T-cell (primary cell): ENCODE measurements at places on chromosomes 13 and 19.

DNA sequence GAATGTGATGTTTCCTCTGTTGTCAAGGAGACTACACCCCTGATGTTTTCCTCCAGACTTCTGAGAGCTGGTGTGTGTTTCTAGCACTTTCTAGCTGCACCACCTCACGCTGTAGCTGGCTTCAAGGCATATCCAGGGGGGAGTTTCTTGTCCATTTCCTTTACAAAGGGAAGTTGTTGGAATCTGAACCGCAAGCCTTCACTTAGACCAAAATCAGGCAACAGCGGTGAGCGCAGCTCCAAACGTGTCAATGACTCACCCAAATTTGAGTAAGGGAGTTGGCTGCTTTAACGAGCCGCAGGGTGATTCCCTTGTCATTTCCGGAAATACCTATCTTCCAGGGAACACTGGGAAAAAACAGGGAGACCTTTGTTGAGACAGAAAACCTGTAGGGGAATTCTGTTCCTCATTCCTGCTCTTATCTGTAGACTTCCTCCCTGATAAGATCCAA, 2.5 kb downstream of the LDLR start:
- DNase-seq = peak; percentile 39

DNA sequence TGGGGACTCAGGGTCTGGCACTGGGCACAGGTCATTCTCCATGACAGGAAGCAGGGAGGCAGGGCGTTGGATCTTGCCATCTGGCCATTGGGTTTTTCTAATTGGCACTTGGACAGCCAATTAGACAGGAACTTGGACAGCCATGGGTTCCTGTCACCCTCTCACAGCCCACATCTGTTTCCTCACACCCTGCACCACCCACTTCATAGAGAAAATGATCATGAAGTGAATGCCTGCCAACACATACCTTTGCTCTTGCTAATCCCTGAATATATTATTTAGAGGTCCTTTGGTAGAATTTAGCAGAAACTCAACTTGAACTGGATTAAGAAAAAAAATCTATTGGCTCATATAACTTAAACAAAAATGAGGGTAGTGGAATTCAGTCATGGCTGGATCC, 4.9 kb upstream of the OLFM2 start:
- no peak for DNase-seq

GRCh38 chr19:8397271-8397670, 7.1 kb downstream of the RAB11B start:
- no peak for DNase-seq

GRCh38 chr19:47509973-47510372, 4.9 kb downstream of the NAPA start:
- DNase-seq = no peak

DNA sequence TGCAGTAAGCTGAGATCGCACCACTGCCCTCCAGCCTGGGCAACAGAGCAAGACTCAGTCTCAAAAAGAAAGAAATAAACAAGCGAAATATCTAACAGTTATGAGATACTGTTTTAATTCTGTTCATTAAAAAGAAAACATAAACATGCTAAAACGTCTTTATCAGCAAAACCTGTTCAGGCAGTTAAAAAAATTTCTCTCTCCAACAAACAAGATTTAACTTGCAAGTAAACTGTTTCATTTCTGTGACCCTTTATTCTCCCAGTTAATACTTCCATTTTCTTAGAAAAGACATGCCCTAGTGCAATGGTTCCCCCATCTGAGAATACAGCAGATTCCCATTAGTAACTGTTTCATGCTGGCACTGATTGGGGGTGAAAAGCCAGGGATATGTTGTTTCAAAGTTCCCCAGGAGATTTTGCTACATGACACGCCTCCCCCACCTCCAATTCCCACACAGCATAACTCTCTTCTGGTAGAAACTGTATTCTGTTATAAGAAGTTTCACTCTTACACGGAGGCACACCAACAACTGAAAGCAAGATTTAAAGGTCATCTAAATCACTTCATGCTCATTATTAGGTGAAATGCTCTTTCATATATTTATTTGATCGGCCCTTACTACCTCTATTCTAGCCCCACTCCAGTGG, 24.4 kb downstream of the ELF1 start:
- DNase-seq = no peak

- peak; percentile 32 for DNase-seq
Observed at GRCh38 chr19:58181902-58182576, 822 bp upstream of the ZNF274 start.

GRCh38 chr19:16571822-16572331, 338 bp downstream of the SLC35E1 start:
- DNase-seq = peak; percentile 35

DNA sequence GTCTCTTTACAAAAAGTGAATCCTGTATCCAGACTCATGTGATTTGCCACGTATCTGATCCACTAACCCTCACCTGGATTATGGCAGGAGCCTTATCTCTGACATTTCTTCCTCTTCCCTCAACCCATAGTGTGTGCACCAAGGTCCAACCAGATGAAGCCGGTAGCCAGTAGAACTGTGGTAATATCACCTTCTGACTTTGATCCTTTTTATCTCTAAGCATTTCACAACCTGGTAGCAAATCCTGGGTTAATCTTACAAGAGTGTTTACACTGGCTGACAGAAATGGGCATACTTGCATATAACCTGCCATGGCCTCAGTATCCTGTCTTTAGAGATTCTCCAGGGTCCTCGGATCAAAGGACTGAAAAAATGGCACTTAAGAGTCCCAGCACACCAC, 1.9 kb downstream of the ZNF417 start:
- DNase-seq = no peak

DNA sequence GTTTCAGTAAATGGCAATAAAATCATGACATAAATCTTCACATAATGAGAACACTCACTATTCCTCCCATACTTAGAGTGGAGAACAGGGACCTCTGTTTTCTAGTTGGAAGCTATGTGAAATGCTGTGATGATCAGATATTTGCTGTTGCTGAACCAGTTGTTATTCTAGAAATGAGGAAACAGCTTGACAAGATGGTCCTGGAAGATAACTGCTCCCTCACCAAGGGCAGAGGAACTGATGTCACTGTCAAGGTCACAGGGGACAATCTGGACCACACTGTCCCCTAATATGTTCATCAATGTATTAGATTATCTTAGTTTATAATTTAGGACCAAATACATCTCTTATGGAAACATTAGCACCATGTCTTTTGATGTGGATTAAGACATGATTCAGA, 1173.3 kb downstream of the PCDH17 start:
- no peak for DNase-seq

- DNase-seq = no peak
Observed at GRCh38 chr13:28705461-28706083, 13.2 kb downstream of the SLC46A3 start.

GRCh38 chr19:47618771-47619170, 9.8 kb downstream of the BICRA start:
- DNase-seq = no peak

- DNase-seq = no peak
Observed at GRCh38 chr13:100240109-100240779, 151.4 kb downstream of the PCCA start.

DNA sequence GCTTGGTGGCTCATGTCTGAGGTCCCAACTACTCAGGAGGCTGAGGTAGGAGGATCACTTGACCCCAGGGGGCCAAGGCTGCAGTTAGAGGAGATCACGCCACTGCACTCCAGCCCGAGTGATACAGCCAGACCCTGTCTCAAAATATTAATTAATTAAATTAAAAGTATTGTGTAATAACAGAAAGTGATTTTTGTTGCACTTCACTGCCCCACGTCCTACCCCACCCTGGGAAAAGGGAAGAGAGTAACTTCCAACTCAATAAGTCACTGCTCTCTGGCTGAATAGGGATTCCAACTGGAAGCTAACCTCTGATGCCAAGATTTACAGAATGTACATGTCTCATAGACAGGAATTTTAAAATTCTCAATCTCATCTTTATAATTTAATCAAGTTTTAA, 47.2 kb downstream of the ZNF611 start:
- no peak for DNase-seq

DNA sequence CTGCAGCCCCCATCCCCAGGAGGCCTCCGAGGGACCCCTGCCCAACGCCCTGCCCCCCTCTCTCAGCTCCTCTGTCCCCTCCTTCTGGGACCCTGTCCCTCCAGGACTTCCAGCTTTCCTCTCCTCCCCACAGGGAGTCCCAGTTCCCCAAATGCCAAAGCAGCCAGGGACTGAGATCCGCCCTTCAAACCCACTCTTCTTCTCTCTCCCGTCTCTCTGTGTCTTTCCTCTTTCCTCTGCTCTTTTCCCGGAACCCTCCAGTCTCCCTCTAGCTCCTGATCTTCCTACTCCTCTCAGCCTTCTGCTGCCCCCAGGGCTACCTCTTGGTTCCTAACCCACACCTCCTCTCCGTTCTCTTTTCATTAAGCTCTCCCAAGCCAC, 377 bp downstream of the CA11 start:
- no peak for DNase-seq

DNA sequence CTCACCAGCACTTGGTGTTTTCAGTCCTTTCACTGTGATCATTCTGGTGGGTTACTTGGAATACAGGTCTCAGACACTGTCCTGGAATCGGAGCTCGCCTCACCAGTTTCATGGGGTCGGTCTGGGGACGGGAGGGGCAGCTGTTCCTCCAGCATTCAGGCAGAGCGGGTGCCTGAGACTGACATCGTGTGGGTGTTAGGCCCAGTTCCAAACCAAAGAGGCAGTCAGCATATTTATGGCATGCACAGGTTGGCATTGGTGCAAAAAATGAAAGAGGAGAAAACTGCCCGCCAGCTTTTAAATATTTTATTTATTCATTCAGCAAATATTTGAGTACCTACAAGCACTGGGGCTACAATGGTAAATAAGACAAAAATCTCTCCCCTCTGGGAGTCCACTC, 20.1 kb downstream of the PLEKHF1 start:
- no peak for DNase-seq

- no peak for DNase-seq
Observed at GRCh38 chr19:6007866-6008265, 29.9 kb upstream of the RANBP3 start.

DNA sequence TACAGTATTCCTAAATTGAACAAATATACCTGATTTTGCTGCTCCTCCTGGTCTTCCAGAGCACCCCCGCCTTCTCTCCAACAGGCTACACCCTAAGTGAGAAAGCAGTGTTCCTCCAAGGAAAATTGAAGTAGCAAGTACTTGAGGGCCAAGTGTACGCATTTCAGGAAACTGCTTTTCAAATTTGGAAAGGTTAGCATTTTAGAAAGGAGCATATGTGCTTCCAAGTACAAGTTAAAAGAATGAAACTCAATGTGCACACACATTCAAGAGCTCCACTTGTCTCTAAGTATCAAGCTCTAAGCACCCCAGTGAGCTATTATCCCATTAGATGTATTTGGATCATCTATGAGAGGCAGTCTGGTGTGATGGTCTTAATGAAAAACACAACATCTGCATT, 25.8 kb downstream of the LHFPL6 start:
- DNase-seq = no peak

GRCh38 chr19:4327877-4328242, 10.8 kb downstream of the STAP2 start:
- no peak for DNase-seq

DNA sequence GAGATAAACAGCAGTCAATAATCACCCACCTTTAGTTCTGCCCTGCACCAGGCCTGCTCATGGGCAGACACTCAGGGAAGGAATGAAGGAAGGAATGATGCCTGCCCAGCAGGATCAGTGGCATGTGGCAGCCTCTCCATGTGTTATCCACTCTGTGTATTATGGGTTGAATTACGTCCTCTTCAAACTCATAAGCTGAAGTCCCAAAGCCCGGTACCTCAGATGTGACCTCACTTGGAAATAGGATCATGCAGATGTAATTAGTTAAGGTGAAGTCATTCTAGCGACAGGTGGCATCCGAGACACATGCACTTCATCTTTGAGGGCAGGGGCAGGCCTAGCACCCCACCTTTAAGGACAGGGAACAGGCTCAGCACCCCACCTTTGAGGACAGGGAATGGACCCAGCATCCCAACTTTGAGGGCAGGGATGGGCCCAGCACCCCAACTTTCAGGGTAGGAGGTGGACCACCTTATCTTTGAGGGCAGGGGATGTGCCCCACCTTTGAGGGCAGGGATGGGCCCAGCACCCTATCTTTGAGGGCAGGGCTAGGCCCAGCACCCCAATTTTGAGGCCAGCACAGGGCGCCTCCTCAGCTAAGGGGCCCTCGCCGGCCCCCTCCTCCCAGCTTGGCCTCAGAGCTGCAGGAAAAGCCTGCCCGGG, 127.6 kb downstream of the URI1 start:
- DNase-seq = no peak

DNA sequence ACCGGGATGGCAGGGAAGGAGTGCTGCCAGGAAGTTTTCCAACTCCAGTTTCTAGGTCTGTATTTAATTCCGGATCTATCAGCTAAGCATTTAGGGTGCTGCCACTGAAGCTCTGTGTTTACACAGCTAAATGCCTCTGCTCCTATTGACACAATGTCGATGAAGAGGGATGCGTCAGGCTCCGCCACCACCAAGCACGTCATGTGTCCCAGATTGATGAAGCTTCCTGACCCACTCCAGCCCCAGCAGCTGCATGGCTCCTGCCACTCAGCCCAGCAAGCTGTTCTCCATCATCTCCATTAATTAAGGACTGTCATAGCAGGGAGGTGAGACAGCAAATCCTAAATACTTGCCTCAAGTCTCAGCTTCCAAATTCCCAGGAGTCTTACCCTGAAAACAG, 435.2 kb upstream of the ZNF507 start:
- DNase-seq = no peak

DNA sequence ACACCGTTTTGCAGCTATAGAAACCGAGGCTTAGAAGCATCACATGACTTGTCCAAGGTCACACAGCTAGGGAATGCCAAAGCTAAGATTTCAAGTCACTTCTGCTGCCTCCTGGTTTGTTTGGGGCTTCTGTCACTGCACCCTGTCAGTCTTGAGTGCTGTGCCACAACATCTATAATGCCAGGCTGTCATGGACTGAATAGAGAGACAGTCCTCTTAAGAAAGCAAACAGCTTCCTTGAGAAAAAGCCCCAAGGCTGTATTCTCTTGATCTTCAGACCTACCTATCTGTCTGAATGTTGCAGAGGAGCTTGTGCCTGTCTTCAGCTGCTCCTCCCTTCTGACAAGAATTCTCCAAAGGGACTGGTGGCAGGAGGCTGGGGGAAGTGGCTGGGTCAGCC, 81.6 kb downstream of the OLFM4 start:
- no peak for DNase-seq

- DNase-seq = no peak
Observed at GRCh38 chr13:27401210-27401609, 23.2 kb upstream of the GTF3A start.

DNA sequence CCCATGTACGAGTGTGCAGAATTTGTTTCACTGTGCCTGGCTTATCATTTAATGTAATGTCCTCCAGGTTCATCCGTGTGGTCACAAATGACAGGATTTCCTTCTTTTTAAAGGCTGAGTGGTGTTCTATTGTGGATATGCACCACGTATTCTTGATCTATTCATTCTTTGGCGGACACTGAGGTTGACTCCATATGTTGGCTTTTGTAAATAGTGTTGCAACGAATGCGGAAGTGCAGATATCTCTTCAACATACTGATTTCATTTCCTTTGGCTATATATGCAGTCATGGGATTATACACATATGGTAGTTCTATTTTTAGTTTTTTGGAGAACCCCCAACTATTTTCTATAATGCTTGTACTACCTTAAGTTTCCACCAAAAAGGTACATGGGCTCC, 13.0 kb downstream of the OR7A5 start:
- DNase-seq = no peak
